CD4-positive, alpha-beta T cell treated with Interleukin-17A for 1 hour (primary cell): ENCODE measurements at places on chromosomes 1 and 21.
A peak's percentile ranks its signal among the peaks of the same experiment; 100 is the strongest.

- no peak for DNase-seq
These were observed 10.9 kb downstream of the TMPRSS2 start for GRCh38 chr21:41497008-41497407.

DNA sequence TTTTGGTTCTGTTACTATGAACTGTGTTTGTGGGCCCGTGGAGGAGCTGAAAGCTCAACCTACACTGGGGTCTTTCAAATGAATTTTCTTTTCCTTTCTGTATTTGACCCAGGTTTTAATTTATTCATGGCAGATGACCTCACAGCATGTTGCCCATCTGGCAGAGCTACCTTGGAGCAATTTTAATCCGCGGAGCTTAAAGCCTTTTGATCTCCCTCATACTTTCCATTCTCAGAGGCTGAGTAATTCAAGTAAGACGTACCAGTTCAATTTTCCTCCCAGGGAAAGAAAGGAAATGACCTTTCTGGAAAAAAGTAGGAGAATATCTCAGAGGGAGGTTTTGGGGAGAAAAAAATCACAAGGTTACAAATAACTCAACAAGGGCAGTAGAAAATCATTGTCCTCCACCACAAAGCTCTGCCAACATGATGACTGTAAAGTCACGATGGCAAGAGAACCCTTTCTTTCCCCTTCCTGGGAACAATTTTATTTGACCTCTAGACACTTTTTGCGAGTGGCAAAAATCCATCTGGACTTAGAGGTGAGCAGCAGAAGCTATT lies 21.6 kb upstream of the PCP4 start:
- DNase-seq = no peak

GRCh38 chr1:198549866-198550265 lies 9.4 kb upstream of the ATP6V1G3 start:
- no peak for DNase-seq

DNA sequence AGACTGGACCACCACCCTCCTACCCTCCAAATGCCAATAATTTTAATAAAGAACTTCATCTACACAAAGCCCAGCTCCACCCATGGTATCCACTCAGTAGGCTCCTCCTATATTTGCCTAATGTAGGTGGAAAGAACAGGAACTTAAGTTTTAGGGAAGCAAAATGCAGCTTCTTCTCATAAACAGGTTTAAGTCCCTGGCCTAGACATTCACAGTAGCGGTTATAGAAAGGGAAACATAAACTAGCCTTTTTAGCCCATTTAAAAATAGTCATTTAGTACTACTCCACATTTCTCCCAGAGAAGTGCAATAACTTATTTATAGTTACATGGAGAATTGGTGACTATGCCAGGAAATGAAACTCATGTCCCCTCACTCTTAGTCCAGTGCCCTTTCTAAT lies 56.6 kb upstream of the CPLANE2 start:
- no peak for DNase-seq

- DNase-seq = no peak
These were observed 64.7 kb upstream of the FGGY start for GRCh38 chr1:59232216-59232615.

GRCh38 chr1:171834821-171835220 lies 6.5 kb upstream of the DNM3 start:
- DNase-seq = no peak

DNA sequence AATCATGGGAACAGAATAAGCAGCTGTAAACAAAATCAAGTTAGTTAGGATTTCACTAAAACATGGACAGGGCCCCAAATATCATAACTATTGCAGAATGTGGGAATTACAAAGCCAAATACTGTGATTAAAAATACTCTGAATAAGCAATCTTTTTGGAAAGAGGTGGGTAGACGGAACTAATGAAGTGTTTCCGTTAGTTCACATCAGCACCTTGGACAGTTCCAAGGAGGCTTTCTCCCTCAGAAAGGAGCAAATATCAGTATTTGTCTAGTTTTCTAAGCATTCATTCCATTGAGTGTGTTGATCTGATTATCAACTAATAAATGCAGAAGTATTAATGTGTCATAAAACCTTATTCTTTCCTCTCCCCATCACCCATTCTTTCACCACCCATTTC lies 97.4 kb downstream of the FAM78B start:
- no peak for DNase-seq

DNA sequence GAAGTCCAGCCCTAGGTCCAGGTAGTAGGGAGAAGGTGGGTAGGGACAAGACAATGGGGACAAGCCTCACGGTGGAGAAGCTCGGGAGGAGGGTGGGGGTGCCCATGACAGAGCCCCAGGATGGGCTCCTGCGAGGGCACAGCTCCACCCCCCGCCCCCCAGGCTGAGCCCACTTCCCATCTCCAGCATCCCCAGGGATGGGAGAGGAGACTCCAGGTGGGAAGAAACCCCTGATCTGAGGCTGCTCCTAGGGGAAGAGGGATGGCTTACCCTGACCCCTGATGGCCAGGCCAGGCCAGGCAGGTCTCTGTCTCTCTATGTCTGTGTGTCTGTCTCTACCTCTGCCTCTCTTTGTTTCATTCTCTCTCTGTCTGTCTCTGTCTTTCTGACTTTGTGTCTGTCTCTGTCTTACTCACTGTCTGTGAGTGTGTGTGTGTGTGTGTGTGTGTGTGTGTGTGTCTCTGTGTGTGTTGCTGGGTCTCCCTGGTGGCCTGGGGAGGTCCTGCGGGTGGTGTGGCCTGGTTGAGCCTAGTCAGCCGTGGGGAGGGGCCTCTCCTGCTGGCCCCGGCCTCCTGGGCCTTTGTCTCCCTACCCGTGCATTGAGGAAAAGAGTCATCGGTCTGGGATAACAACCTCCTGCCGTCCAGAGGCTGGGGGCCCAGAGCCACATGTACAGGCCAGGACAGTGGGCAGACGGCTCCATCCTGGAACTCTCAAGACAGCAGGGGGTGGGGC lies 45.7 kb downstream of the WNT9A start:
- DNase-seq = peak; percentile 36

GRCh38 chr1:222043444-222044292 lies 301.8 kb upstream of the DUSP10 start:
- DNase-seq = no peak

DNA sequence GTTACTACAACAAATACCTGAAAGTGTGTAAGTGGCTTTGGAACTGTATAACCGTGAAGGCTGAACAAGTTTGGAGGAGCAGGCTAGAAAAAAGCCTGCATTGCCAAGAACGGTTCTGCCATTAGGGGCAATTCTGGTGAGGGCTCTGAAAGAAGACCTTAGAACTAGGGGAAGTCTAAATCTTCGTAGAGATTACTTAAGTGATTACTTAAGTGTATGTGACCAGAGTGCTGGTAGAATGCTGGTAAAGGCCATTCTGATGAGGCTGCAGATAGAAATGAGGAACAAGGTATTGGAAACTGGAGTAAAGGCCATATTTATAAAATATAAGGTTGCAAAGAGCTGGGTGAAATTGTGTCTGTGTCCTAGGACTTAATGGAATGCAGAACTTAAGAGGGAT lies 158.0 kb downstream of the CLIC6 start:
- no peak for DNase-seq
